ENCODE measurements at places on chromosomes 11 and 22.

DNA sequence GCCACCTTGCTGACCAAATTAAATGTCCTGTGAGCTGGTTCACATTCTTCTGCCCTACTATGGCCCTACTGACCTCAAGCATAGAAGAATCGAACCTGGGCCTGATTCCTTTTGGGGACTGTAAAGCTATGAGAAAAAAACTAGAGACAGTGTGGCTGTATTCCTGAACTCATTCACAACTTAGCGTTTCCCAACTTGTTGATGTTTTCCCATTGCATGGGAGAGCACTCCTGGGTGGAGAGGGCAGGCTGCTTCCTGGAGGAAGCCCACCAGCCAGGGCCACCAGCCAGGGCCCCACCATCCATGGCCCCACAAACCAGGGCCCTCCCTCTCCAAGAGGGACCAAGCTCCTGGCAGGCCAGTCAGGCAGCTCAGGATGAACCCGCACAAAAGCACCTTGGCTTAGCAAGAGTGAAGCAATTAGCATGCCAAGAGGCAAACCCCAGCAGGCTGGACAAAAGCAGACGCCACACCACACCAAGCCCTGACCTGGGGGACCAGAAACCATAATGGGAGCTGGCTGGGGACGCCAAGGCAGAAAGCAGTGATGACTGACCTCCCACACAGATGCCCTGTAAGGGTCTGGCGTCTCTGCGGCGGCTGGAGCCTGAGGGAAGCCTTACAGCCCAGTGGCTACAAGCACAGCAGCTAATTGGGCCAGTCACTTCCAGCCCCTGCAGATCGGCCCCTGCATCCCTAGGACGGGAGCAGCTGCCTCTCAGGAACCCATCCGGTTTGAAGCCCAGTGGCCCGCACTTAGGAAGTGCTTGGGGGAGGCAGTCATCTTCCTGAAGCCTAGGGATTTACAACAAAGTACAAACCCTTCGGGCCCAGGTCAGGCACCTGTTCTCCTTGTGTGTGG is 2.1 kb downstream of the CERK start:
- DNase-seq = no peak

DNA sequence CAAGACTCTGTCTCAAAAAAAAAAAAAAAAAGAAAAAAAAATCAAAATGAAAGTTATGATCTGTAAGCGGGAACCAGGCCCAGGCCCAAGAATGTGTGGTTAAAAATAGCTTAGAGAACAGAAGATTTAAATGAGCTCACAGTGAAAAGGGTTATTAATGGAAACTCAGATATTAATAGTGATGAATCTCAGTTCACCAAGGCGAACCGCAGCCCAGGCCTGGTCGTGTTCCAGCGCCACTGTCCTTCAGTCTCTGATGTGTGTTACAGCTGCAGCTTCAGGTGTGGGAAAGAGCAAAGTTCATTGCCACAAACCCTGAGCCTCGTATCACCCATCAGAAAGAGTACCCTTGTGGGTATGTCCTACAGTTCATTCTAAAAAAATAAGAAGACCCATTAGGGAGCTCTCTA is 107.1 kb downstream of the GAB2 start:
- no peak for DNase-seq

- DNase-seq = no peak
These were observed 99.6 kb downstream of the MPPED1 start for GRCh38 chr22:43511276-43511910.

- no peak for DNase-seq
These were observed 4.2 kb upstream of the CHRDL2 start for GRCh38 chr11:74735365-74735928.

DNA sequence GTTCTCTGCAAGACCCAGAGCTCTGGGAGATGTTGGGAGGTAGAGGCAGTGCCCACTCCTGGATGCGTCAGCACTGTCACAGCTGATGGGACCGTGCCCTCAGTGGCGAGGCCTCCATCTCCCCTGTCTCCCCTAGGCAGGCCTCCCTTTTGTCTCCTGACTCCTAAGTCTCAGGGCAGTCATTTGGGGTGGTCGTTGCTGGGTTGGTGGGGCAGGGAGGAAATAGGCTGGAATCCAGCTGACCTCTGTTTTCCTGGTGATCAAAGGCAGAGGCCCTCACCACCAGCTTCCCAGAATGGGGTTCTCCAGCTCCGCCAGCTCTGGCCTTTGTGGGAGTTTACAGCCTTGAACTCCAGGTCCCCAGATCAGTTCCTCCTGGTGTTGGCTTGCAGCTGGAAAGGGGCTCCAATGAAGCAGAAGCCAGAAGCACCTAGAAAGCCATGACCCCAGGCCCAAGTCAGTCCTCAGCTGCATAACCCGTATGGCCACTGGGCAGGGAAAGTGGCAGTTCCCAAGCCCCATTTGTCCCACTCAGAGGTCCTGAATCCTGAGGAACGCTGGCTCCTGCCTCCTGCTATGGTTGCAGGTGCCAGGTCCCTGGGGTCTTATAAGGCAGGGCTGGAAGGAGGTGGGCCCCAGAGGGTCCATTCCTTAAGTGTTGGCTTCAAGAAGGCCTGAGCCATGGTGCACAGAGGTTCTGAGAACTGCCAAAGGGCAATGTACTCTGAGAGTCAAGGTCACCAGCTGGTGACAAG is 7.3 kb upstream of the FXYD2 start:
- no peak for DNase-seq

- no peak for DNase-seq
These were observed 1.5 kb downstream of the OR5A1 start for GRCh38 chr11:59437770-59438169.

- DNase-seq = no peak
These were observed 3.8 kb downstream of the IFITM5 start for GRCh38 chr11:295351-296170.

GRCh38 chr11:26622181-26622580 is 50.1 kb upstream of the MUC15 start:
- DNase-seq = no peak

GRCh38 chr22:24760708-24761306 is 13.7 kb downstream of the PIWIL3 start:
- DNase-seq = no peak

- DNase-seq = no peak
These were observed 52.5 kb downstream of the NECTIN1 start for GRCh38 chr11:119676461-119677020.

GRCh38 chr22:50046019-50046415 is 12.1 kb downstream of the TTLL8 start:
- DNase-seq = no peak

- no peak for DNase-seq
These were observed 312.2 kb downstream of the BRD1 start for GRCh38 chr22:49515475-49515874.

- no peak for DNase-seq
These were observed 164.5 kb downstream of the JRKL start for GRCh38 chr11:96554236-96554820.

- no peak for DNase-seq
These were observed 62.9 kb upstream of the LRRC4C start for GRCh38 chr11:41522391-41522790.

- DNase-seq = no peak
These were observed 4.7 kb upstream of the SHISA8 start for GRCh38 chr22:41919357-41920224.

GRCh38 chr11:121887569-121887968 is 228.4 kb downstream of the BLID start:
- no peak for DNase-seq

DNA sequence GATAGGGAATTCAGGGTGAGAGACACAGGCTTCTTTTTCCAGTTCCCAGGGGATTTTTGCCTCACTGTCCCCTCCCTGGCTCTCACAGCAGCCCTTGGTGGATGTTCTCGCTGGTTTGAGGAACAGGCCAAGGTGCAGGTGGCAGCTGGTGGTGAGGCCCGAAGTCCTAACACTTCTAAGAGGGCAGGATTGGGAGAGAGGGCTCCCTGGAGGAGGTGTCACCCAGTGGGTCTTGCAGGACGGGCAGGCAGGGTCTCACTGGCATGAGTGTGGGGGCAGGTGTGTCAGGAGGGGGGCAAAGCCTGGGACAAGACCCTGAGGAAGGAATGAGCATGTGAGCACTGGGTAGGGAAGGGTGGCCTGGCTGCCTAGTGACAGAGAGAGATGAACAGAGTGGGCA is 9.2 kb downstream of the ADORA2A start:
- DNase-seq = no peak

GRCh38 chr22:45164270-45165088 is 754 bp downstream of the NUP50 start:
- DNase-seq = no peak

- DNase-seq = no peak
These were observed 35.5 kb downstream of the UBASH3B start for GRCh38 chr11:122690801-122691548.

DNA sequence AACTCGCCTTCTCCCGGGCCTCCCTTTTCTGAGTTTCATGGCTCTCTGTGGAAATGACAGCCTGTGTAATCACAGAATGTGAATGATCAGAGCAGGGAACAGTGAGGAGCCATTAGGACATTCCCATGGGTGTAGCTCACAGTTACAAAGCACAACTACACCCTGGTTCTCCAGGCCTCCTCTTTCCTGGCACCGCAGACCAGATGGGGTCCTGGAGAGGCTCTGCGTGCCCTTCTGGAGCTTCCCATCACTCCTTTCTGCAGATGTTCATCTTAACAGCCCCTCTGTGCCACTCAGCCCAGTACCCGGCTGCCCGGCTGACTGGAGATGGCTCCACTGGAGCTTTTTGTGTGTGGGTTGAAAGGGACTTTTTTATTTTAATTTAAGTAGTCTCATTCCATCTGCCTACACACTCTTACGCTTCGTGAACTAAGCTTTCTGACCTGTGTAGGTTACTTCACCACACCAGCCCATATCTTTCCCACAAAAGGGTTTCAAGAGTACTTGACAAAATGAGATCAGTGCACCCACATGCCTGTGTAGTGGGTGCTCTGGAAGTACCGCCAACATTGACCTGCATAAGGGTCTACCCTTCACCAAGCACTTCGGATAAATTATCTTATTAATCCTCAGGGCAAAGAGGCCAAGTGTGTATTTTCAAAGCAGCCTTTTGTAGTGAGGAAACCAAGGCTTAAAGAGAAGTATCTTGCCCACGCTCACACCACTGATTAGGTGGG is 29.8 kb downstream of the SREBF2 start:
- DNase-seq = peak; percentile 22

DNA sequence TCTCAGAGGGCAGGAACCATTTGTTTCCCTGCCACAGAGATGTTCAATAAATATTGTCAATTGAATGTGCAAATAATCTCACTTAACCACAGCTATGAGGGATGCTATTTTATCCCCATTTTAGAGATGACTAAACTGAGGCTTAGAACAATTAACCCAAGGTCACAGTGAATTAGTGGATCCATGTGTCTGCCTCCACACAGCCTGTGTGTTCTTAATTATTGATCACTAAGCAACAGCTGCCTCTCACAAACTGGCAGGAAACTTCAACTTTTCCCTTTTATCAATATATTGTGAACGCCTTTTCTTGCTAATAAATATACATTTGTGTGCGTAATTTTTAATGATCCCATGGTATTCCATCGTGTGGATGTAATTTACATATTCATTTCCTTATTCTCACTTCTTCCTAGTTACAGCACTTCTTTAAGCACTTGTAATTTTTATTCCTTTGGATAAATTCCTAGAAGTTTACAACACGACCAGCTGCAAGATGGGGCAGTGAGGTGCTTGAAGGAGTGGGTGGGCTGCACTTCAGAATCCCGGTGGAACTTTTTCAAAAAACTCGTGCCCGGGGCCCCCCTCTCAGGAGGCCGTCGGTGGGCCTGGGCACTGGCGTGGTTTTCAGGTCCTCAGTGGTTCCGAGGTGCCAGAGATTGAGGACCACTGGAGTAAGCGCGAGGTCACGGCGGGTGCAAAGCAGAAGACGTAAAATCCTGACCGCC is 915 bp upstream of the SREBF2 start:
- DNase-seq = no peak

DNA sequence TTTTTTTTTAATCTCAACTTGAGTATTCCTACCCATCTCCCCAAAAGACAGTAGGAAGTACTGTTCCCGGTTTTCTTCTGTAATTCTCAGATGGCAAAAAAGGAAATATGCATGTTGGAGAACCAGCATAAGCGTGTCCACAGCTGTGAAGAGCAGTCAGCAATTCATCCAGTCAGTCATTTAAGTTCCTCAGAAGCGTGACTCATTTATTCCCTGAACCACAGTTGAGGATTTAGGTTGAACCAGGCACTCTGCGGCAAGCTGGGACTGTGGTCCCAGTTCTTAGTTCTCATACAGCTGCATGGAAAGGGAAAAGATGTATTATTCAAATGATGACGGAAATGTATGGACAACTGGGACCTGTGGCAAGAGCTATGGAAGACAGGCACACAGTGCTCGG is 61.0 kb upstream of the MYO18B start:
- no peak for DNase-seq

DNA sequence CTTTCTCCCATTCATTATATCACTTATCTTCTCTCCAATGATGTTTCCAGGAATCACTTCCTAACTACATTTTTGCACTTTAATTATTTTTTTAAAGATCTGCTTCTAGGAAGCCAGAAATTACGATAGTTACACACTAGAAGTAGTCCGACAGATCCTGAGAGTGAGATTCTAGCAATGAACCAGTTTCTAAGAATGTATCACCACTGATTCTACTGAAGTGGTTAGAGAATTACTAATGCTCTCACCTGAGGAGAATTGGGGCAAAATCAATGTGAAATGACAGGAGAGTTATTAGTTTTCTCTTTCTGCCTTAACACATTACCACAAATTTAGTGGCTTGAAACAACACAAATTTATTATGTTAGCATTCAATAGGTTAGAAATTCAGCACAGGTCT is 241.2 kb downstream of the CASP12 start:
- no peak for DNase-seq

GRCh38 chr11:119371778-119372182 is 9.7 kb downstream of the USP2 start:
- DNase-seq = no peak

DNA sequence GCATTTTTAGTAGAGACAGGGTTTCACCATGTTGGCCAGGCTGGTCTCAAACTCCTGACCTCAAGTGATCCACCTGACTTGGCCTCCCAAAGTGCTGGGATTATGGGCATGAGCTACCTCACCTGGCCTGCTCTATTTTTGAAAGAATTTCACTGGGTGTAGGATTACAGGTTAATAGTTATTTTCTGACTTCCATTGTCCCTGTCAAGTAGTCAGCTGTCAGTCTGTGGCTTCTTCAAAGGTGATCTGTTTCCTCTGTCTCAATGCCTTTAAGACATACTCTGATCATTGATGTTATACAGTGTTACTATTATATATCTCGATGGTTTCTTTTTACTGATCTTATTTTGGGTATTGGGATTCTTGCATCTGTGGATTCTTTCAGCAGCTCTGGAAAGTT is 10.1 kb upstream of the EXT2 start:
- no peak for DNase-seq

DNA sequence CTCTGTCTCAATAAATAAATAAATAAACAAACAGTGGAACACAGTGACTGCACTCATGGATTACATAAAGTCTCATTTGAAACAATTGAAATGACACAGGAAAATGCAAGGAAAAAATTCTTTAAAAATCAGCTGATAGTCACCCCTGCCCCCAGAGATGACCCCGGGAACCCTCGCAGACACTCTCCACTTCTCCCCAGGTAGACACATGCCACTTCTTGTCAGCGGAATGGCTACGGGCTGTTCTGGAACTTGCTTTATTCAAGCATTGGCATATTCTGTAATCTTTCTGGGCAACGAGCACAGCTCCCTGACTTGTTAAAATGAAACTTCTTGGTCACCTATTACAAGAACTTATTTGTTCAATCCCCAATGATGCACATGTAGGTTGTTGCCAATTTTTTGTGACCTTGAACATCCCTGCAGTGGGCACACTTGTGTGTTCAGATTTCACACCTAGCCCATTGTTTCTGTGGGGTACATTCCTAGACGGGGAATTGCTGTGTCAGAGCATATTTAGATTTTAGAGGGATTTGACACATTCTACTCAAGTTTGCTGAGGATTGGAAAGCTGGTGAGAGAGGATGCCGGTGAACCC is 32.8 kb downstream of the MYEOV start:
- DNase-seq = no peak

GRCh38 chr11:86101941-86102407 is 33.1 kb upstream of the PICALM start:
- no peak for DNase-seq
